Aorta (tissue), 5 donors: ENCODE measurements at places on chromosomes 2 and 18. TPM values are rescaled to one million over a fixed set of nuclear protein-coding genes. Genes with fewer than 3 reads are reported as not detected.

GRCh38 chr2:70690846-70691245, 77.2 kb downstream of the ADD2 start:
- no peak overlapping the region for H3K4me3 ChIP-seq
- H3K36me3 ChIP-seq = no peaks in the 10 kb centered on the region
- H3K27ac ChIP-seq = no peak overlapping the region
- H3K27me3 ChIP-seq = no peaks in the 10 kb centered on the region
- no peak for DNase-seq

The CAB39 gene
- total RNA-seq = 80.4 TPM

DNA sequence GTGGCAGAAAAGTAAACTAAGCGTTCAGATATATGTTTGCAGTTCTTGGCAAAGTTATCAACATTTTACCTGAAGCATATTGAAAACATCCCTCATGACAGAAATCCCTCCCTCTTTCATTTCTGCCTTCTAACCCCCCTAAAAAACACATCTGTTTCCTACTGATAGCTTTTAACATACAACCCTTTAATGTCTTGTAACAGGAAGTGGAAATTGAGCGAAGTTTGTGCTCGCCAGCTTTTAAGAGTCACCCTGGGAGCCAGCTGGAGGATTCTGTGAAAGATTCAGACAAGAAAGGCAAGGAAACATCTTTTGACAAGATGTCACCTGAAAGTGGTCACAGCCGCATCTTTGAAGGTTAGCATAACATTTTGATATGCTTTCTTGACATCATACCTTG, 247.4 kb downstream of the XIRP2 start:
- H3K4me3 ChIP-seq = no peak overlapping the region
- no peaks in the 10 kb centered on the region for H3K36me3 ChIP-seq
- H3K27ac ChIP-seq = no peak overlapping the region
- no peaks in the 10 kb centered on the region for H3K4me1 ChIP-seq
- DNase-seq = no peak

- no peaks in the 10 kb centered on the region for H3K36me3 ChIP-seq
- DNase-seq = no peak
- H3K4me1 ChIP-seq = no peaks in the 10 kb centered on the region
- no peak overlapping the region for H3K4me3 ChIP-seq
- H3K27me3 ChIP-seq = no peaks in the 10 kb centered on the region
- no peak overlapping the region for H3K27ac ChIP-seq
Measured at GRCh38 chr2:207463433-207463832, 66.3 kb upstream of the CREB1 start.

- H3K4me1 ChIP-seq = no peaks in the 10 kb centered on the region
- H3K4me3 ChIP-seq = no peak overlapping the region
- H3K36me3 ChIP-seq = no peaks in the 10 kb centered on the region
- DNase-seq = no peak
- no peak overlapping the region for H3K27ac ChIP-seq
Measured at GRCh38 chr2:3160751-3161330, 216.8 kb downstream of the EIPR1 start.

DNA sequence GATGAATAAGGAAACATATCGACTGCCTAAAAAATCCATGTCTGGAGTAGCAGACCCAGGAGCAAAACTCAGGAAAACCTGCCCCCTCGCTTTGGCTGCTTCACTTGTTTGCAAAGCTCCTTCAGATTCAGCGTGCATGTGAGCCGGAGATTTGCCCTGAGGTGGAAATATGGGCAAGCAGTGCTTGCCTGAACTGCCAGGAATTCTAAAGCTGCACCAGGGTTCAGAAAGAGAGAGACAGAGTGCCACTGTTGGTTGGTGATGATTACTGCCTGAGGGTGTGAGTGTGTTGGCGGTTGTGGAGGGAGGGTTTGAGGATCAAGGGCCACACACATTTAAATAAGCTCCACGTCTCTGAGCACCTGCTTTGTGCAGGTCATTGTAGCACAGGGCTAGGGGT, 139.6 kb upstream of the RGPD4 start:
- no peak overlapping the region for H3K4me3 ChIP-seq
- H3K36me3 ChIP-seq = no peaks in the 10 kb centered on the region
- no peaks in the 10 kb centered on the region for H3K27me3 ChIP-seq
- H3K4me1 ChIP-seq = no peaks in the 10 kb centered on the region
- H3K27ac ChIP-seq = no peak overlapping the region

- no peaks in the 10 kb centered on the region for H3K27me3 ChIP-seq
- no peak for DNase-seq
- H3K4me3 ChIP-seq = no peak overlapping the region
- no peaks in the 10 kb centered on the region for H3K36me3 ChIP-seq
- H3K27ac ChIP-seq = no peak overlapping the region
Measured at GRCh38 chr2:100124761-100125160, 17.6 kb downstream of the AFF3 start.

The ILKAP gene
- 50.7 TPM for total RNA-seq

The CD8B2 gene
- total RNA-seq = 0.09 TPM

- no peak overlapping the region for H3K27ac ChIP-seq
- H3K27me3 ChIP-seq = no peaks in the 10 kb centered on the region
- no peaks in the 10 kb centered on the region for H3K36me3 ChIP-seq
- H3K4me3 ChIP-seq = no peak overlapping the region
Measured at GRCh38 chr2:36963106-36963505, 3.2 kb downstream of the STRN start.

- peaks cover 4% of the 10 kb centered on the region for H3K4me1 ChIP-seq
- no peak overlapping the region for H3K4me3 ChIP-seq
- no peaks in the 10 kb centered on the region for H3K36me3 ChIP-seq
- H3K27ac ChIP-seq = no peak overlapping the region
Measured at GRCh38 chr2:189521699-189522434, 58.7 kb downstream of the SLC40A1 start.

DNA sequence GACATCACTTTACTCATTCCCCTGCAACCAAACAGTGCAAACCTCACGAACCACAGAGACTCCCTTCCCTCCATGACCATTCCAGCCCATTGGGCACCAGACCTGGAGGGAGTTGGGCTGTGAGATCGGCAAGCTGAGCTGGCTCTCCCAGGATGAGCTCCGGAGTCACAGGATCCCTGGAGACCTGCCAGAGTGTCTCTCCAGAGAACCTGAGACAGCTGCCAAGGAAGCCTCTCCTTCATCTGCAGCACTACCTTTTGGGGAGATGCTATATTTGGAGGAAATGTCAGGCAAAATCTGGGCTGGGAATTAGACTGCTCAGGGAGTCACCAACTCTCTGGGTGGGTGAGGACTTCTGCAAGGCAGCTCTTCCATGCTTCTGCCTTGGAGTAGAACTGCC, 417.4 kb downstream of the TNS1 start:
- no peaks in the 10 kb centered on the region for H3K27me3 ChIP-seq
- H3K4me3 ChIP-seq = no peak overlapping the region
- no peaks in the 10 kb centered on the region for H3K4me1 ChIP-seq
- no peak overlapping the region for H3K27ac ChIP-seq

The RAB27B gene
- 1.3 TPM for total RNA-seq

DNA sequence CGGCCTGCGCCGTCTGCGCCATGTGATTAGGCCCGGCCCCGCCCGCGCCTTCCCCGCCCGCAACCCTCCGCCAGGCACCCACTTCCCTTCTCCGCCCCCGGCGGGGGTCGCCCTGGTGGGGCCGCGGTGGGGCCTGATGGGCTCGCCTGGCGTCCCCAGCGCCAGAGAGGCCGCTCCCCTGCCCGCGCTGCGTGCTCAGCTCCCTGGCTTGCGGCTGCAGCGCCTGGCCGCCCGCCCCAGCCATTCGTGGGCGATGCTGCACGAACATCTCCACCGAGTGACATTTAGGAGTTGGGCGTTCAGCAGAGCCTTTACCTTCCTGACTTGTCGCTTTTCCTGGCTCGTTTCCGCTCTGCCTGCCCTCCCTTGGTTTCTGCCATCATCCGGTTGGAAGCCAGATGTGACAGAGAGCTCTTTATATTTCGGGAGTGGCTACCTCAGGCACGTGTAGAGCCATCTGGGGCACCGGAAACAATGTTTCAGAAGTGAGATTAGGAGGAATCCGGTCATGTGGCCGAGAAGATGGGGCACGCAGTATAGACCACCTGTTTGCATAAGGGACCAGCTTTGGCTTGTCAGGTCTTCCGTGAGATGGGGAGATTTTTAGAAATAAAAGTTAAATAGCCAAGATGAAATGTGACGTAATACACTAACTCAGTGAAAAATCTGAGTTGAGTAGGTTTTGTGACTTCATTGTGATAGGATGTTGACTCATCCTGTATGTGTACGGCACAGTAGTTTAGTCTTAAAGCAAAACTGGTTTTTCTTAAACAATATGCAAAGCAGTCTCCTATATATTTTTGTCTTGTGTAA, 1.2 kb downstream of the GLS start:
- H3K4me3 ChIP-seq = peak overlapping the region; percentile 97
- peak; percentile 86 for DNase-seq
- H3K4me1 ChIP-seq = peaks cover 3% of the 10 kb centered on the region
- no peaks in the 10 kb centered on the region for H3K36me3 ChIP-seq
- H3K27ac ChIP-seq = peak overlapping the region; percentile 85
- H3K27me3 ChIP-seq = no peaks in the 10 kb centered on the region

The NR4A2 gene
- 10.4 TPM for total RNA-seq

DNA sequence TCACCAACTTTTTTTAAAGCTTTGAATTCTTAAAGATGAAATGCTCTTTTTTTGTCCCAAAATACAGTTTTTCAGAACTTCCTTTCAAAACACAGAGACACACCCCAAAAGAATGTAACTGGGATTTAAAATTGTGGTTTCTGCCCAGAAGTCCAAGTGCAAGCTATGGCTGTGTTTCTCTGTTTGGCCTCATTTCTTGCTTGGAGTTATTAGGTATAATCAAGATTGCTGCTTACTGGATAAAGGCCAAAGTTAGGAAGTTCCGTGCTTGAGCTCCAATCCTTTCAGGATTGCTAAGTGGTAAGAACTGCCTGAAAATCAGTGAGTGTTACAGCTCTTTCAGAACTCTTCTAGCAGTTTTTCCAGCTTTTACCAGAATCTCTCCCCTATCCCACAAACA, 16.9 kb downstream of the ZBTB7C start:
- H3K27ac ChIP-seq = no peak overlapping the region
- H3K27me3 ChIP-seq = no peaks in the 10 kb centered on the region
- no peak overlapping the region for H3K4me3 ChIP-seq

- DNase-seq = no peak
- no peaks in the 10 kb centered on the region for H3K4me1 ChIP-seq
- H3K27ac ChIP-seq = no peak overlapping the region
- no peaks in the 10 kb centered on the region for H3K27me3 ChIP-seq
- H3K4me3 ChIP-seq = no peak overlapping the region
Measured at GRCh38 chr2:178962805-178963433, 87.0 kb downstream of the CCDC141 start.

GRCh38 chr18:35620765-35621164, 39.2 kb downstream of the GALNT1 start:
- H3K27me3 ChIP-seq = no peaks in the 10 kb centered on the region
- no peaks in the 10 kb centered on the region for H3K4me1 ChIP-seq
- H3K4me3 ChIP-seq = no peak overlapping the region
- no peaks in the 10 kb centered on the region for H3K36me3 ChIP-seq
- DNase-seq = no peak

The IL1RL2 gene
- total RNA-seq = 0.54 TPM
